ENCODE measurements at places on chromosomes 5 and 9.
A peak's percentile ranks its signal among the peaks of the same experiment; 100 is the strongest.

DNA sequence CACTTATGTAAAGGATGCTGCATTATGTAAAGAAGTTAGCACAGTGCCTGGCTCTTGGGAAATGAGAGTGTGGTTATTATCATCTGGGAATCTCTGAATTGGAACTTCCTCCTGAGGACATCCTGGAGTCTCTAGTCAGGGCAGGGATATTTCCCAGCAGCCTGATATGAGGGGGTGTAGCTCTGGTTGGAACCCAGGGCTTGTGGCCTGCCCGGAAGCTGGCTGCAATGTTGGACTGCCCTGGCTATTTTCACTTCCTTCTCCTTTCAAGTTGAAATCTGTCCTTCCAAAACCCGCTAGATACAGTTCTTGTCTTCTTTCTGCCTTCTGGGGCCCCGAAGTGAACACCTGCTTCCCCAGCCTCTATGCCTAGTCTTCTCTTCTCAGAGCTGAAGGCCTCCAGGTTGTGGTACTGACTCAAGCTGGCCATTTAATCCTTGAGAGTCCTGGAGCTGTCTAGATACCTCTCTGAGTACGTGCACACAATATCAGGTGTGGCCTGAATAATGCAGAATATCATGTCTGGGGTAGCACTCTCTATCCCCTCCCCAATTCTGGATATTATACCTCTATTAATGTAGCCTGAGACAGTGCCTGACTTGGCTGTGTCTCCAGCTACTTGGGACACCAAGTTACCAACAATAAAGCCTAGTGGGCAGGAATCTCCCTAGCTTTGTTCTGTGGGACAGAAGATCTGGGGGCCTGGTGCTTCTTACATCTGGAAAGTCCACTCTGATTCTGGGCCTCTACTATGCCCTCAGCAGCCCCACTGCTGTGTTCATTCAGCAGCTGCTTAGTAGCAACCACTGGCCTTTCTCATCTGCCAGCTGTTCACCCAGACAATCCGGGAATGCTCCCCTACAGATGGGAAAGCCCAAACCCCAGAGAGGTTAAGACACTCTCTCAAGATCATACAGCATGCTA, 45.0 kb downstream of the SLC6A7 start:
- no peak for DNase-seq

- DNase-seq: no peak
Measured at GRCh38 chr5:154984946-154985516, 28.5 kb upstream of the KIF4B start.

- DNase-seq: no peak
Measured at GRCh38 chr5:171617817-171618591, 167.6 kb upstream of the SMIM23 start.

DNA sequence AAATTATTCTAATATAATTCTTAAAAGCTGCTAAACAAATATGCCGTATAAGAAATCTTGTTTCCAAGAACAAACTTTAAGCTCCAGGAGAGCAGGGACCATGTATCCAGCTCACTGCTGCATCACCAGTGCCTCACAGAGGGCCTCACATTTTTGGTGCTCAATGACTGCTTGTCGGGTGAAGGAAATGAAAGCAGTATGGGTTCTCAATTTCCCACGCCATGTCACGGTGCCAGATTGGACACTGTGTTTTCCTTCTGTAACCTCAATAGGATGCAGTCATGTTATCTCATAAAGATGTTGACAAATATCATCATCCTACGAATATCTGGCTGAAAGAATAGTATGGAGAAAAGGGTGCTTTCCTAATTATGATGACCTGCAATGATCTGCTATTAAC, 64.7 kb downstream of the POU5F2 start:
- DNase-seq: no peak

- no peak for DNase-seq
Measured at GRCh38 chr5:57817001-57817453, 334.4 kb upstream of the ACTBL2 start.

GRCh38 chr9:93603011-93603410, 26.6 kb downstream of the PHF2 start:
- no peak for DNase-seq

DNA sequence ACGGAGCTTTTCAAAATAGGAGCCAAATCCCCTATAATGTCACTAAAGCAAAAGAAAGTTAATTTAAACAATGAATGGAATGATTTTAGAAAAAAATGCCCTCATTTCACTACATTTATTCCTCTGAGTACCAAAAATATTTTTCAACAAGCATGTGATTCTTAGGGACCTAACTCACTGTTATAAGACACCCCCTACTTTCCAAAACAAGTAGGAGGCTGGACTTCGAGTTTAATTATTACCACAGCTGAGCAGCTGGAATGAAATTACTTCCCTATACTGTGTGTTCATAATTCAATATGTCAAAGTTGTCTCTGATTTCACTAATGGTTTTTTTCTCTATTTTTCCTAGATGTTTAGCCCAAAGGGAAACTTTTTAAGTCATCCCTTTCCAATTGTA, 61.6 kb downstream of the SAXO1 start:
- DNase-seq: no peak

DNA sequence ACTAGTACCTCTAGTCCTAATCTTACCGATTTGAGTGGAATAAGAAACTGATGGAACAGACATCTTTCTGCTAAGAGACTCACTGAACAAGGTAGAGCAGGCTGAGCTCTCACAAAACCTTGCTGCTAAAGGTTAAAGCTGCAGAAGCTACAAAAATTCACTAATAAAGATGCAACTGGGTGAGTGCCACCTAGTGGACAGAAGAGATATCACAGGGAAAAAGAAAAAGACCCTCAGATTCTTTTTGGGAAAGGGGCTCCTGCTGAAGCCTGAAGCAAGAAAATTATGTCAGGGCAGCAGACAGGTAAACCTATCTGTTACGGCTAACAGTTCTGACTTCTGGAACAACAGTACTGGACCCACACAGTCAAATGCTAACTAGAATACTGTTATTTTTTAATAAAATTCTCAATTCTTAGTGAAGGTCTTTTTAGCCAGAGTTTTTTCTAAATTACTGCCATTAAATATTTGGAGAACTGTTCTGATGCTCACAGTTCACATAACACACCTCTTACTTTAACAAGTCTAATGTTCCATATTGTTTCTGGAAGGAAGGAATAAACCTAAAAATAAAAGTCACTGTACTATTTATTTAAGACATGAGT, 51.2 kb downstream of the DIAPH1 start:
- DNase-seq: no peak

GRCh38 chr5:177434437-177434836, 8.0 kb downstream of the GRK6 start:
- DNase-seq: peak; percentile 43

DNA sequence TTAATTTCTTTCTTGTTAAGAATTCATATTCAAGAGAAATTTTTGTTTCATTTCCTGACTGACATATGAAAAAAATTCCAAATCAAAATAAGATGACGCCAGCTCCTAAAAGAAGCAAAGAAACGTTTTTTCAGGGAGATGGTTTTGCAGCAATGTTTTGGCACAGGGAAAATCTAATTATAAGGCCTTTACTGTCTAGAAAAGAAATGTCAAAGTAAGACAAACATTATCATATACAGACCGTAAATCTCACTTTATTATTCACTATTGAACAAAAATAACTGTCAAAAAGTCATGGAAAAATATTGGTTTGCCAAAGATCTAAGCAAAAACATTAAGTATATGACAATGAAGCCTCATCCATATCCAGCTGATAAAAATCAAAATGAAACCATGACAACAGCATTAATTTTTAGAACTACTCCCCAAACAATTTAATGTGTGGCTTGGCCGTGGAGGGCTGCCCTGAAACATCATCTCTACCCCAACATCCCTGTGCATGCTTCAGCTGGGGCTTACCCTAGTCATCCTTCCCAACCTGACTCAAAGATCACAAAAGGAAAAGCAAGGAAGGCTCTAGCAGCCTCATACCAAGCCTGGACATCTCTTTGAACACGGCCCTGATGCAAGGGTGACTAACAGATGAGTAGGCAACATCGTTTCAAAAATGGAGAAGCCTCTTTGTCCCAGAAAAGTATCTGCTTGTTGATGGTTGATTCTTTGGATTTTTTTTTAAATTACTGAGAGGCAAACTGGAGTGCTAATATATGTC, 95.6 kb downstream of the ARSB start:
- no peak for DNase-seq

GRCh38 chr9:80874276-80874675, 815.1 kb downstream of the TLE1 start:
- no peak for DNase-seq

DNA sequence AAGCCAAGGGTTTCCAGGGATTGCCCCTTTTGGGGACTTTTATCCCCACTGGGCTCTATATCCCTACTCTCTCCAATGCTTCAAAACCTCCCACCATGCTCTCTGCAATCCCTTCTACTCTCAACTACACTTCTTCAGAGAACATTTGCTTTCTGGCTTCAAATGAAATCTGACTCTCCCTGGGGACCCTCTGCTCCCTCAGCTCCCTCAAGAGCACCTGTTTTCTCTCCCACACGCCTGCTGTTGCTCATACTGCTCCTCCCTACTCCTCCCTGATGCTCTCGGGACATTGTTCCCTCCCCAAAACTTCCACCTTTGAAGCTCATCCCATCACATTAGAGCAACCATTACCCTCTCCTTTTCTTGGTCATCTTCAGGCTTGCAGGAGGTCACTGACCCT, 344.9 kb downstream of the CDK5RAP2 start:
- no peak for DNase-seq

- DNase-seq: no peak
Measured at GRCh38 chr9:134320868-134321471, 5.3 kb upstream of the RXRA start.

DNA sequence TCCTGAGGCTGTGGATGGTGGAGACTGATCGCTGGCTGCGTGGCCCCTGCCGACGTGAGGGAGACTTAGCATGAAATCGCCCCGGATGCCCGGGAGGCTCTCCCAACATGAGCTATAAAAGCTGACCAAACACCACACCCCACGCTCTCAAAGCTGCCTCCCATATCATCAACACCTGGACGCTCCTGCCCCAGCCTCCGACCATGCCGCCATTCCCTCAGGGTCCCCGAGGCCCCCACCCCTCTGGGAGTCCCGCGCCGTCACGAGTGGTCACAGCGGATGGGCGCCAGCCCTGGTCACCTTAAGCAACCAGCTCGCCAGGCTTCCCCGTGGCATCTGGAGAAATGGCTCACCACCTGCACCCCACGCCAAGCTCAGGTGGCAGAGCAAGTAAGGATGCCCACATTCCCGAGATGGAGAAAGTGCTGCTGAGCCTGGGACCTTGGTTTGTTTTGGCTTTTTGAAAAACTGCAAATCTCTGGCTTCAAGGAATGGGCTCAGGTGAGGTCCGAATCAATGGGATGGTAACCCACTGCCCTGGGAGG, 196.0 kb downstream of the MED10 start:
- DNase-seq: no peak

DNA sequence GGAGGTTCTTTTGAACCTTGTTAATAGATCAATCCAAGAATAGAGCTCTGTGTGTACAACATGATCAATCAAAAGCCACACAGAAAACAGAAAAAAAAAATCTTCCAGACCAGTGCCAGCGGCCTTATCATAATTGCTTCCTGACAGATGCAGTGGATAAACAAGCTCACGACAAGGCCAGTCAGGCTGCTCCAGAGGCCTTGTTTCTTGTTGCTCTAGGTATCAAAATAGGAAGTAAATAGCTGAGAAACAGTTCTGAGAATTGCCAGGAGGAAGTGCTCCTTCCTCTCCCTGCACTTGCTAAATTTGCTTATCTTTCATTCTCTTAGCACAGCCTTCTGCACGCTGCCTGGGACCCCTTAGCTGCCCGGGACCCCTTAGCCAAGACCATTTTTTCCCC, 199.0 kb upstream of the TARS1 start:
- DNase-seq: no peak

DNA sequence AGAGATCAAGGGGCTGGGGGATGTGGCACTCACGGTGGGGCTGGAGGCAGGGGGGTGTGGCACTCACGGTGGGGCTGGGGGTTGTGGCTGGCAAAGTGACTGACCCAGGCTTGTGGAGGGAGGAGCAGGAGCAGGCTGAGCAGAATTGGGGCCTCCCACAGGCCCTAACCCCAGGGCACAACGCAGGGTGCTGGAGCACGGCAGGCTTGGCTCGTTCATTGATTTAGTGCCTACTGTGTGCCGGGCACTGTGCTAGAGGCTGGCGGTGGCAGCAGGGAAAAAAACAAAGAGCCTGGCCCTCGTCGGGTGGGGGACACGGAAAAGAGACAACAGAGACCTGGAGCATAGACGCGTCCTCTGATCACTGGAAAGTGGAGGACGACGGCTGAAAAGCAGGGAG, 80.9 kb downstream of the HMCN2 start:
- no peak for DNase-seq

DNA sequence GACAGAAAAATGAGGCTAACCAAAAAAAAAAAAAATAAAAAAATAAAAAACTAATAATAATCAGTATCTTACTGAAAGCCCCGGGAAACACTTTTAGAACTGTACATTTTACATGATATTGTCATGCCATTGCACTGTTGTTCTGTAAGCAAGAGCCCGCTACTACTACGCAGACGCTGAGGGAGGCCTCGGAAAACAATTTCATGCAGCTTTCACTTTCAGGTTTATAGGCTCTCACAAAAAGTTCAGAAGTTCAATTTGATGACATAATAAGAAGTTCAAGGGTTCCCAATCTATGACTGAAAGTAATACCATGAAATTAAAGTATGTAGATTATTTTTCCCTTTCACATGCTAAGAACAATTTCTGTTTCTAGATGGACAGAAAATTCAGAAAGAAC, 318.3 kb upstream of the ITGA1 start:
- no peak for DNase-seq

- no peak for DNase-seq
Measured at GRCh38 chr5:45252978-45253377, 443.2 kb downstream of the HCN1 start.

DNA sequence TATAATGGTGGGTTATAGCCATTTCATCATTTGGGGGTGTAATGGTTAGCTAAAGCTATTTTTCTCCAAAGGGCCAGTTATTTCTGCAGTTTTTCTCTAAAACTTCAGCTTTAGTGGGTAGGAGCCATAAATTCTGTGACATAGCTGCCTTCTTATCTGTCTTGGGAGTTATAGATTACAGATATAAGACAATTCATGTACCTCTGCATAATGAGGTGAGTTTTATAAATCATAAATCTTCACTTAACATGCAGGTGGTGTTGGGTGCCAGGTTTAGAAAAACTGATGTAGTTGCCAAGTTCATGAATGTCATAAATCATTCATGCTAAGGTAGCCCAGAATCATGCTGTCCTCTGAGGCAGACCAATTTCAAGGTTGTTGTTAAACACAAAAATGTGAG, 10.0 kb upstream of the HSPA9 start:
- no peak for DNase-seq

DNA sequence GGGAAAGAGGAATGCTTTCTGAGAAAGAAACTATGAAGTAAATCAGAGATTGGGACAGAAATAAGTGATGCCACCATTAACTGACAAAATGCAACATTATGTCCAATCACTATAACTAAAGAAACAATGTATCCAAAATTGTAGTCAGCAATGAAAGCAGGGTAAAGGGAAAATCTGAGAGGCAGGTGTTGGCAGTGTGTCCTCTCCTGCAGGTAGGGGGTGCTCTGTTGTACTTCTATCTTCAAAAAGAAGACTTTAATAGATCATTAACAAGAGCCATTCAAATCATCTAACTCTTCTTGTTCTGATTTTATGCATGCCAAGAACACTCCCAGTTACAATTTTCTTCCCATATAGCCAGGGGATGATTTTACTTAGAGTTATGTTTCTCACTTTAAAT, 1275.7 kb downstream of the PTPRD start:
- no peak for DNase-seq

- DNase-seq: no peak
Measured at GRCh38 chr5:68482199-68482598, 266.6 kb downstream of the PIK3R1 start.

GRCh38 chr9:6068983-6069382, 53.6 kb upstream of the RANBP6 start:
- DNase-seq: no peak
